Activated T-cell treated with anti-CD3 and anti-CD28 coated beads, Interleukin-2, amount 50 U/mL, for 1 hour (primary cell): ENCODE measurements at places on chromosomes 11 and 22.

DNA sequence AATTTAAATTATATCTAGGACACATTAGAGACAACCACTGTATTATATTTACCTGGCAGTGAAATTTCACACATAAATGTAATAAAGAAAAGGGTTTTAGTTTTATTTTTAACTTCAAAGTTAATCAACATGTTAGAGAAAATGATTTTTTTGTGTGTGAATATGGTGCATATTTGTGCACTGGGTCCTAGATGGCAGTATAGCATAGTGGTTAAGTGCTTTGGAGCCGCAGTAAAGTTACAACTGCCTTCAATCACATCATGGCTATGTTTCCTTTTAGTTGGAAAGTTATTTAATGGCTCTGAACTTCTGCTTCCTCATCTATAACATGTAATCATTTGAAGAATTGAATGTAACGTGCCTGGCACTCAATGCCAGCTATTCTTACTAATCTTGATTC lies 108.9 kb upstream of the DDI1 start:
- DNase-seq, result no peak

GRCh38 chr11:2576111-2576510 lies 123.7 kb downstream of the KCNQ1OT1 start:
- DNase-seq, result no peak

DNA sequence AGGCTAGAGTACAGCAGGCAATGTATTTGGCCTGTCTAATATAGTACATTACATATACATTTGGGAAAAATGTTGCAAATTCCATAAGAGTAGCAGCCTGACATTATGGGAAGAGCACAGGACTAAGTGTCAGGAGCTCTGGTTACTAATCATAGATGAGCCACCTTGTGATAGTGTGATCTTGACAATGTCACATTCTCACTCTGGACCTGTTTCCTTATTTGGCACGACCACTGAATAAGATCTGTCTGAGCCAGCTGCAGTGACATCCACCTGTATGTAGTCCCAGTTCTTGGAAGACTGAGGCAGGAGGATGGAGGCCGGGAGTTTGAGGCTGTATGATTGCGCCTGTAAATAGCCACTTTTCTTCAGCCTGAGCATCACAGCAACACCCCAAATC lies 5.7 kb upstream of the LIN7C start:
- no peak for DNase-seq

GRCh38 chr11:128294001-128294670 lies 293.2 kb downstream of the ETS1 start:
- no peak for DNase-seq

- DNase-seq, result no peak
Measured at GRCh38 chr22:38141217-38141973, 30.9 kb upstream of the BAIAP2L2 start.

GRCh38 chr11:58127350-58127749 lies 2.0 kb upstream of the OR9I1 start:
- no peak for DNase-seq

DNA sequence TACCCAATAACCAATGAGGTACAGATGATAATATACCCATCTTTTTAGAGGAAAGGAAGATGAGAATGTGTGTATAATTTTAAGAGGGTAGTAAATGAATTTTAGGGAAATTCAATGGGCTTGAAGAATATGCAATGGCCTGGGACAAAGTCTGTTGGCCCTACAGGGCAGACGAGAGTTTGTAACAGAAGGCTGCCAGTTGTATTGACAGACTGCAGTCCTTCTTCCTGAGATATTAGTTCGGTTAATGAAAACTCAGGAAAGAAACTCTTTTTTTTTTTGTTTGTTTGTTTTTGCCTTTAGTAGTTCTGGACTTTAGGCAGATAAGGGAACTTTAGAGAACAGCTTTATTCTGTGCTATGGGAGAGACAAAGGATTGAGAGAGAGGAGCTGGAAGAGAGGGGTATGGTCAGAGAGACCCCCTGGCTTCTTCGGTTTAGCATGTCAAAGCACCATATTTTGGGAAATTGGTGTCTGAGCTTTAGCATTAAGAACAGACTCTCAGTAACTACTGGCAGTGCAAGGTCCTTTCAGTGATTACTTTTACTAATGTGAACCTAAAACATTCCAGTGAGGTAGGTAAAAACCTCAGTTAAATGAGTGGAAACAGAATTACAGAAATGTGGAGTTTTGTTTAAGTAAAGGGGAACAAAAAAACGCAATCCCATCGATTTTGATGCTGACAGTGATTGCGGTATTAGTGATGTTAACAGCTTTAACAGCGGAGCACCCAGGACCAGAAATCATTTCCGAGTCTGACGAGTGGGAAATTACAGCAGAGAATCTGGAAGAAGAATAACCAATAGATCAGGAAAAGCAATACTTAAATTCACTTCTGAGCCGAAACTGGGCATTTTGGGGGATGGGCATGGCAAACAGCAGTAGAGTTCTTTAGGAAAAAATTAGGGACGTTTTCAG lies 644 bp upstream of the NAALAD2 start:
- DNase-seq, result no peak

DNA sequence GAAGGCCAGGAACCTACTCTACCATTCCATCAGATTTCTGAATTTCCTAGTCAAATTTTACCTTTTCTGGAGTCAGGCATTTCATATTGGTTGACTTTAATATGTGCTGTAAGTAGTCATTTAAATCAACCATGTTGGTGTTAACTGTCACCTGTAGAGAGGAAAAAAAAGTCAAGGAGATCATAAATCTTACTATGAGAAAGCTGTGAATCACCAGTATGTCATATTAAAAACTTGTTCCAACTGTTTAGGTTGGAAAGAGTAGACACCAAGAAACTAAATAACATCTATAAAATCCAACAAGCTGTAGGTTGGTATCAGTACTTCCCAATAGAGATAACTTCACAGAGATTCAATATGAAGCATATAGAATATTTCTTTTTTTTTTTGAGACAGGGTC lies 39.5 kb downstream of the COPB1 start:
- DNase-seq, result no peak

DNA sequence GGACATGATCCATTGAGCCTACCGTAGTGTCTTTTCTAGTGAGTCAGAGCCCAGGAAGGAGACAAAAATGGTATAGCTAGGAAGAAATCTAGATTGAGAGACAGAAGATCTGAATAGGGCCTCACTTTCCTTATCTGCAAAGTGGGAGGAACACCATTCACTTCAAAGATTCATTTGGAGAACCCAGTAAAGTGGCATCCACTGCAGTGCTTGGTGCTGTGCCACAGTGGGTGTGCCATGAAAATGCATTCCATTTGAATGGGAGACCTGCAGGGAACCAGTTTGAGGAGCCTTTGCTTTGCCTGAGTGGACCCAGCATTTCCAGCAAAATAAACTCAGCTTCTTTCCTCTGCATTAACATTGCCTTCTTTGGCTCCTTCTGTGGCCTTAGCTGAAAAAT lies 470.5 kb upstream of the CADM1 start:
- no peak for DNase-seq

GRCh38 chr11:82859750-82860149 lies 40.5 kb downstream of the PRCP start:
- DNase-seq, result no peak

DNA sequence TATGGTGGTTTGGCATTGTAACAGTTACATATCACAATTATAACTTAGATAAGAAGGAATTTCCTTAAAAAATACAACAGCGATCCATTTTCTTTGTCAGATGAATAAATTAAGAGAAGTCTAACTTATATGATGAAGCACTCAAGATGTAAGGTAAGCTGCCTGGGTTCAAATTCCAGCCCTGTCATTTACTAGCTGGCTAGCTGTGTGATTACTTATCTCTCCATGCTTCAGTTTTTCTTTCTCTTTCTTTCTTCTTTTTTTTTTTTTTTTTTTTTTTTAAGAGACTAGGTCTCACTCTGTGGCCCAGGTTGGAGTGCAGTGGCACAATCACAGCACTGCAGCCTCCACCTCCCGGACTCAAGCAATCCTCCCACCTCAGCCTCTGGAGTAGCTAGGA lies 22.2 kb upstream of the LDHA start:
- DNase-seq, result no peak

DNA sequence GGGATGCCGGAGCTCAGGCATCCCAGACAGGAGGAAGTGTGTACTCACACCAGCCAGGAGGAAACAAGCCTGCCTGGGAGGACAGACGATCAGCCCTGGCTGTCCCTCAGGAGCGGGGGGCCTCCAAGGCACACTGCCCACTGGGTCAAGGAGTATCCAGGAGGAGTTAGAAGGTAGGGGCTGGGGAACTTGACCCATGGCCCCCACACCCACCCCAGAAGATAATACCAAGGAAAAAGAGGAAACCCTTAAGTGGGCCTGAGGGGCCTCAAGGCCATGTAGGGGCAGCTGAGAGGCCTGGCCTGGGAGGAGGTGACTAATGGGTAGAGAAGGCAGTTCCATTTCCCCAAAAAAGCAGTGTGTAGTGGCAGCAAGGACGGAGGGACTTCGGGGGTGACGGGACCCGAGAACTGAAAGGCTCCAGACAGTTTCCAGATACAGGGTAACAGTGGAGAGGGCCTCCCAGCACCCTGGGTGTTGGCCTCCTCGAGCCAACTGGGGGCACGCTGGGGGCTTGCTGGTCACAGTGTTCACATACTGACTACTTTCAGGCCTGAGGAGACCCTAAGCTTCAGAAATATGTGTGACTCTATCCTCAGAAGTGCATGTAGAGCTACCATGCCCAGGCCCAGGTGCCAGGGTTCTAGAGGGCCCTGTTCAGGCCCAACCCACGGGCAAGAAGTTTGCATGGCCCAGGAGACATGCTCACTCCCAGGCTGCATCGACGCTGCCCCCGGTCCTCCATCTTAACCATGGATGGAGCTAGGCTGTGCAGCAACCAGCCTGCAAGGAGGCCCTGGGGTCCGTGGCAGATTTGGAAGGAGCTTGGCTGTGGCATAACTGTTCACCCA lies 75.7 kb upstream of the PITPNB start:
- DNase-seq, result no peak

DNA sequence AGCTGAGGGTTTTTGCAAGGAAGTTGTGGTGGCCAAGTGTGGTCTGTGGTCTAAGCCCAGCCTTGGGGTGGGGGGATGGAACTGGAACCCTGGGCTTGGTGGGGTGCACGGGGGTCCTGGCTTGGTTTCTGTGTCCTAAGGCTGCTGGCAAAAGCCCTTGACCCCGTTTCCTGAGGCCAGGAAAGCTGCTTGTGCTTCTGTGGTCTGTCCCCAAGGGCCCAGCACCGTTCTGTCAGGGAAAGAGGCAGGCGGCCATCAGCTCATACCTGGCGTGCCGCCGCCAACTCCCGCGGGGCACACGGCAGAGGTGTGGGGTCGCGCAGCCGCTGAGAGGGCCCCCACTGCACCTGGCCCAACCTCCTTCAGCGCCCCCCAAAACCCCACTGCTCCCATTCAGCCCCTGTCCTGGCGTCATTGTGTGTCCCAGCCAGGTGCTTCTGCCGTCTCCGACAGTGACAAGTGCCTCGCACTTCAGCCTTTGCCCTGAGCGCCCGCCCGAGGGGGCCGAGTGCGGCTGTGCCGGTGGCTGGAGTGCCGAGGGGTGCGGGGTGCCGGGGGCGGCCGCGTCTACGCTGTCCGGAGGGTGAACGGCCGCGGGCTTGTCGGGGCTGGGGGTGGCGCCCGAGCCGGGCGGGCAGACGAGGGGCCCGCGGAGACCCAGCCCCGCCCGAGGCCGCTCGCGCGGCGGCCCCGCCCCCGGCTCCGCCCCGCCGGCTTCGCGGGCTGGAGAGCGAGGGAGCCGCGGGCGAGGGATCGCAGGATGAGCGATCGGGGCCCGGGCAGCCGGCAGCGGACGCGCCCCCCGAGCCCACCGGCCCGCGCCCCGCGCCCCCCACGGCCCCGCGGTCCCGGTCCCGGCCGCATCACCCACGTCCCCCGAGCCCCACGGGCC lies at the start of gene CNIH2:
CNIH2 (plus strand) TSS at position 705 of the 892 bp plus-strand sequence. CDS start 282 bp downstream, outside the sequence.
- DNase-seq, result peak; percentile 74
